Spleen (tissue), 13 donors: ENCODE measurements at places on chromosomes 1 and 21. TPM values are rescaled to one million over a fixed set of nuclear protein-coding genes. Genes with fewer than 3 reads are reported as not detected.

Gene TNFRSF8
- polyA plus RNA-seq, result 1.7 TPM

Gene EGLN1
- 7.8 TPM for polyA plus RNA-seq

Gene NPPB
- 0.57 TPM for polyA plus RNA-seq

Gene LAD1
- 2.4 TPM for polyA plus RNA-seq

Gene MYBPH
- polyA plus RNA-seq, result 0.22 TPM

Gene RNF11
- polyA plus RNA-seq, result 28.6 TPM

Gene FMO4
- 3.0 TPM for polyA plus RNA-seq

Gene OXCT2
- 0.57 TPM for polyA plus RNA-seq

Gene SDC3
- polyA plus RNA-seq, result 43.5 TPM

Gene CD1B
- polyA plus RNA-seq, result 0.11 TPM

DNA sequence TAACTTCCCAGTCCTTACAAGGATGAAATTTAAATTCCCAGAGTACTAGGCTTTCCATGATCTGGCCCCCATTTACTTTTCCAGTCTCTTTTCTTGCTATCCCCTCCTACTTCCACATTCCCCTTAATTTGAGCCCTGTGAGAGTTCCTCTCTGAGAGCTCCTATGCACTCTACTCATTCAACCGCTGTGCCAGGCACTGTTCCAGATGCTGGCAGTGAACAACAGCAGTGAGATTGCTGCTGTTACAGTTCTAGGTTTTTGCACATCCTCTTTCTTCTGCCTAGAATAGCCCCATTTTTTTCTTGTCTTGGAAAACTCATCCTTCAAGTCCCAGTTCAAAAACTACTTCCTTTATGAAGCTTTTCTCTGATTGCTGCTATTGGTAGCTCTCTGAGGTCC lies 18.8 kb downstream of the ATF6 start:
- H3K4me3 ChIP-seq, result no peak overlapping the region
- H3K4me1 ChIP-seq, result peaks cover under 1% of the 10 kb centered on the region
- peaks cover 23% of the 10 kb centered on the region for H3K36me3 ChIP-seq

GRCh38 chr1:153610811-153611301 lies 2.1 kb downstream of the S100A16 start:
- peaks cover 63% of the 10 kb centered on the region for H3K4me1 ChIP-seq
- peak overlapping the region; percentile 19 for H3K4me3 ChIP-seq
- H3K27me3 ChIP-seq, result no peaks in the 10 kb centered on the region
- H3K36me3 ChIP-seq, result no peaks in the 10 kb centered on the region
- peak overlapping the region; percentile 90 for H3K27ac ChIP-seq

DNA sequence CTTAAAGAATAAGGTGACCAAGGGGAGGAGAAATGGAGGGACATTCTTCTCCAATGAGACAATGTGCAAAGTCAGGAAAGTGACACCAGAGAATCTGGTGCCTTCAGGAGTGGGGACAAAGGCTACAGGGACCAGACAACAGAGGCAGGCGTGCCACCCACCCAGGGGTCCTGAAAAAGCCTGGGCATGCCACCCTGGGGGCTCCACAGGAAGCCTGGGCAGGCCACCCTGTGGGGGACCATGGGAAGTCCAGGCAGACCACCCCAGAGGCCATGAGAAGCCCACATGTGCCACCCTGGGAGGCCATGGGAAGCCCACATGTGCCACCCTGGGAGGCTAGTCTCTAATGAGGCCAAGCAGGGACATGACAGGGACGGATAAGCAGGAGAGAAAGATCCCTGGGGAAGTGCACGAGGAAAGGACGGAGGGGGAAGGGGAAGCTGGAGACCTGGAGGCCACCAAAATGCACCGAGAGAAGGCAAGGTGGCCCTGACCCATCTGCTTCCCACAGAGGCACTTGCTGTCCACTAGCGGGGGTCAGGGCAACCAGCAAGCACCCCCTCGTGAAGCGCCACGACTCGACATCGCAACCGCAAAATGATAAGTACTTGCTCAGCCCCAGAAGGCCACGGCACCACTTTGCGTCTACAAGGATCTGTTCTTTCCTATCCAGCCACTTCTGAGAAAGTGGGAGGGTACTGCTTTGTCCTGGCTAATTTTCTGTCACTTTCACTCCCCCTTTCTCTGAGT lies 7.2 kb upstream of the PDE9A start:
- peak; percentile 41 for DNase-seq
- H3K27me3 ChIP-seq, result peaks cover 29% of the 10 kb centered on the region
- H3K27ac ChIP-seq, result no peak overlapping the region
- H3K4me3 ChIP-seq, result no peak overlapping the region
- H3K4me1 ChIP-seq, result no peaks in the 10 kb centered on the region

DNA sequence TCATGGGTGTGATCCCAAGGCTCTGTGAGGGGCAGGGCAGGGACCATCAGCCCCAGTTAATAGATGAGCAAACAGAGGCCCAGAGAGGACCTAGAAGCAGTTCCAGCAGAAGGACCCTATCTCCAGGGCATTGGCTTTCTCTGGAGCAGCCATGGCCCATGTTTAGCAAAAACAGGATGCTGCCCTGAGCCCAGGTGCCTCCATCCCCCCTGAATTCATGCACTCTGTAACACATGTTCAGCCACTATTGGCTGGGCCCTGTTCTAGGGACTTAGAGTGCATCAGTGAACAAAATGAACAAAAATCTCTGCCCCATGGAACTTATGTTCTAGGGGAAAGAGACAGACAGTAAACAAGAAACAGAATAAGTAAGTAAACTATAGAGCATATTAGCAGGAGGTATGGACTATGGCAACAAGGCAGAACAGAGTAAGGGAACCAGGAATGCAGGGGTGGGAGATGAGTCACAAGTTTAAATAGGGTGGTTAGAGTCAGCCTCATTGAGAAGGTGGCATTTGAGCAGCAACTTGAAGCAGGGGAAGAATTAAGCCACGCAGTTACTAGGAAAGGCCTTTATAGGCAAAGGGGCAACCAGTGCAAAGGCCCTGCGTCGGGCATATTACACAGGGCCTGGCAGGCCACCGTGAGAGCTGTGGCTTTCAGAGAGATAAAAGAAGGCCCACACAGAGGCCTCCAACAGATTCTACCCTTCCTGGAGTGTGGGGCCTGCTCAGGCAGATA lies 185.9 kb upstream of the EDN2 start:
- DNase-seq, result no peak
- no peaks in the 10 kb centered on the region for H3K36me3 ChIP-seq
- H3K27ac ChIP-seq, result no peak overlapping the region

DNA sequence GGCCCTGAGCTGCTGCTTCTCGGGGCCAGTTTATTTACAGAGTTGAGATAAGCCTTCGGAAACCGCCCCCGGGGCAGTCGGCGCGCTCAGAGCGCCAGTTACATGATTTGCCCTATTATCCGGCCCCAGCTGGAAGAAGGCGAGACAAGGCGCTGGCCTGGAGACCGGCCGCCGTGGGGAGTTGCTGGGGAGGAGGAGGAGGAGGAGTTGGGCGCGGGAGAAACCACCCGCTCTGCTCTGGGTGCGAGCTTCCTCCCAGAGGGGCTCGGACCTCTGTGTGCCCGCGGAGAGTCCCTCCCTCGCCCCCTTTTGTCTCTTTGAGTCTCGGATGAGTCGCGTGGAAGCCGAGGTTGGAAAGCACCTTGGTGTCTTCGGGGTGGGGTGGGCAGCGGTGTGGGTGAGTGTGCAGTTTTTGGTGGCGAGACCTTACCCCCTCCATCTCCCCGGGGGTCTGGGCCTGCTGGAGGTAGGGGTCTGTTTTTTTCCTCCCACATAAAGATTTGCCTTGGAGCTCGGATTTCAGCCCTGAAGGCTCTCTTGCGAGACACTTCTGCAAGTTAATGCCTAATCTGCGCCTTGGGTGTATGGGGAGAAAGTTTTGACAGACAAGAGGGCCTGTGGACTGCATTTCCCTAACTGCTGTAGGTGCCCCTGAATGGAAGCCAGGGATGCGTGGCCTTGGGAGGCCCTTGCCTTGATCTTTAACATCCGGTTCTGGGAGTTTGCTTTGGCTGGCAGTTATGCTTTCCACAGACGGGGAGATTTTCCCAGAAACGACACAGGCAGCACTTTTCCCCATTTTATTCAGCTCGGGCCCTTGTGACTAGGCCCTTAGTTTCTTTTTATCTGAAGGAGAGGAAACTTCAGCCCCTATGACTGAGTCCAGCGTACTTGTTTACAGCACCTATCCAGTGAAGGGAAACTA lies 80.0 kb downstream of the NDUFS5 start:
- H3K27ac ChIP-seq, result peak overlapping the region; percentile 84
- peaks cover 22% of the 10 kb centered on the region for H3K27me3 ChIP-seq
- H3K4me1 ChIP-seq, result peaks cover 90% of the 10 kb centered on the region
- peak; percentile 82 for DNase-seq
- H3K4me3 ChIP-seq, result peak overlapping the region; percentile 83

GRCh38 chr1:109620401-109620791 lies 759 bp downstream of the AMPD2 start:
- H3K27me3 ChIP-seq, result no peaks in the 10 kb centered on the region
- H3K4me3 ChIP-seq, result peak overlapping the region; percentile 73
- peaks cover 35% of the 10 kb centered on the region for H3K4me1 ChIP-seq
- no peak for DNase-seq
- H3K36me3 ChIP-seq, result peaks cover 6% of the 10 kb centered on the region
- peak overlapping the region; percentile 91 for H3K27ac ChIP-seq

- no peaks in the 10 kb centered on the region for H3K27me3 ChIP-seq
- H3K36me3 ChIP-seq, result no peaks in the 10 kb centered on the region
- no peaks in the 10 kb centered on the region for H3K4me1 ChIP-seq
- no peak overlapping the region for H3K27ac ChIP-seq
These were observed 96.5 kb downstream of the LIPI start for GRCh38 chr21:14114251-14114650.

GRCh38 chr1:32509939-32510338 lies 29.3 kb upstream of the ZBTB8A start:
- no peak for DNase-seq
- no peaks in the 10 kb centered on the region for H3K4me1 ChIP-seq
- no peaks in the 10 kb centered on the region for H3K27me3 ChIP-seq
- no peak overlapping the region for H3K27ac ChIP-seq
- H3K4me3 ChIP-seq, result no peak overlapping the region

DNA sequence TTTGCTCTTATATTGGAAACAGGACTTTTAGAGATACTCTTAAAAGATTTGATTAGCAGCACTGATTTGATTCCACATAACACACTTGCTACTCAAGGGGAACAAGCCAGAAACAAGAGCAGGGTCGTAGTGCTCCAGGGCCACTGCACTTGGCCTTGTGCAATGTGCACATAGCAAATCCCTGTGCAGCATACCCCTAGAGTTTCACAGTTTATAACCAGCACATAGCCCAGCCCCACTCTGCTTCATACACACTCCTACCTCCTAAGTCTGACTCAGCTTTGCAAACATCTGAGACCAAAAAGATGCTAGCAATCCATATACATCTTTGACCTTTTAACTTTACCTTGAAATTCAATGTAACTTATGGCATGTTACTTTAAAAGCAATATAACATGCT lies 157.6 kb downstream of the VAV3 start:
- no peaks in the 10 kb centered on the region for H3K27me3 ChIP-seq
- H3K4me3 ChIP-seq, result no peak overlapping the region
- no peaks in the 10 kb centered on the region for H3K36me3 ChIP-seq

GRCh38 chr21:37909936-37910335 lies 6.3 kb downstream of the KCNJ6 start:
- peaks cover 13% of the 10 kb centered on the region for H3K27me3 ChIP-seq
- no peak overlapping the region for H3K4me3 ChIP-seq
- no peaks in the 10 kb centered on the region for H3K36me3 ChIP-seq
- DNase-seq, result no peak

- H3K27me3 ChIP-seq, result no peaks in the 10 kb centered on the region
- H3K4me3 ChIP-seq, result no peak overlapping the region
- no peak overlapping the region for H3K27ac ChIP-seq
- H3K4me1 ChIP-seq, result peaks cover 4% of the 10 kb centered on the region
- no peak for DNase-seq
- H3K36me3 ChIP-seq, result no peaks in the 10 kb centered on the region
These were observed 6.3 kb upstream of the RC3H1 start for GRCh38 chr1:174028495-174028894.

DNA sequence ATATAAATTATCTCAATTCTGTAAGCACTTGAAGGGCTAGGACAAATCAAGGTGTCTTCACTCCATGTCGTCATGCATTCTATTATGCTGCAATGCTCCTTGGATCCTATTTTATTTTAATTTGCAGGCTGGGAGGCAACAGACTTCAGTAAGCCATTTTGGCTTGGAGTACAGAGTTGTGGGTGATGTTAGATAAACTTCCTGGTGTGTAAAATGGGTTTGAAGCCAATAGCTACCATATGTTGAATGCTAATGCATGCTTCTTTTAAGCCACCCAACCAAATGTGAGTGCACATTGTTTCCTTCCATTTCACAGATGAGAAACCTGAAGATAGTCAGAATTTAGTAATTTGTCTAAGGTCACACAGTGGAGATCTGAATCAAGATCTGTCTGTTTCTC lies 482.8 kb downstream of the DISC1 start:
- no peaks in the 10 kb centered on the region for H3K27me3 ChIP-seq
- H3K4me1 ChIP-seq, result no peaks in the 10 kb centered on the region
- no peak overlapping the region for H3K4me3 ChIP-seq
- no peak overlapping the region for H3K27ac ChIP-seq
- H3K36me3 ChIP-seq, result no peaks in the 10 kb centered on the region

- no peak overlapping the region for H3K27ac ChIP-seq
- H3K4me3 ChIP-seq, result no peak overlapping the region
- no peaks in the 10 kb centered on the region for H3K27me3 ChIP-seq
- DNase-seq, result no peak
These were observed 29.7 kb downstream of the MYSM1 start for GRCh38 chr1:58670181-58670580.

DNA sequence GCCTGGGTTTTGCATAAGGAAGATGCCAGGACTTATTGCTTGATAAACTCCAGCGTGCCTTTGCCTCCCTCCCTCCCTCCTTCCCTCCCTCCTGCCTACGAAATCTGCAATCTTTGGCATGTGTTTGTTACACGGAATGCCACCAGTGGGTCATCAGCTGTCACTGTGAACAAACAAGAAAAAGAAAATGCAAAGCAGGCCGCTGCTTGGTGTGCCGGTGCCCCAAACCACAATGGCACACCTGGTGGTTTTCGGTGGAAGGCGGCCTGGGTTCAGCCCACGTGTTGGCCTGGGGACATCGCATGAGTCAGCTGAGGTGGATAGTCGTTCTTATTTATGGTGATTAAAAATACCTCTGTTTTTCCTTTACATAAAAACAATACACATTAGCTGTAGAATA lies 16.3 kb upstream of the IFNLR1 start:
- no peak overlapping the region for H3K4me3 ChIP-seq
- DNase-seq, result peak; percentile 82
- H3K36me3 ChIP-seq, result no peaks in the 10 kb centered on the region
- H3K4me1 ChIP-seq, result peaks cover 23% of the 10 kb centered on the region
- peaks cover 6% of the 10 kb centered on the region for H3K27me3 ChIP-seq

DNA sequence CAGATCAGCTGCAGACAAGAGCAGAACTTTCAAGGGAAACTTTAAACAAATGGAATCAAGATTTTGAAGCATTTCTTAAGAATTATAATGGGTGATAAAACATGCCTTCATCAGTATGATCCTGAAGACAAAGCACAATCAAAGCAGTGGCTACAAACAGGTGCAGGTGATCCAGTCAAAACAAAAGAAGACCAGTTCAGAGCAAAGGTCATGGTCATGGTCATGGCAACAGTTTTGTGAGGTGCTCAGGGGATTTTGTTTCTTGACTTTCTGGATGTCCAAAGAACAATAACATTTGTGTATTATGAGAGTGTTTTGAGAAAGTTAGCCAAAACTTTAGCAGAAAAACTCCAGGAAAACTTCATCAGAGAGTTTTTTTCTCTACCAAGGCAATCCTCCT lies 681.7 kb upstream of the PTBP2 start:
- H3K27ac ChIP-seq, result no peak overlapping the region
- H3K36me3 ChIP-seq, result no peaks in the 10 kb centered on the region
- no peak overlapping the region for H3K4me3 ChIP-seq
- no peaks in the 10 kb centered on the region for H3K4me1 ChIP-seq
